H9 (cell line): ENCODE measurements at places on chromosomes 7 and 10. TPM values are rescaled to one million over a fixed set of nuclear protein-coding genes. Genes with fewer than 3 reads are reported as not detected.

The GALNT17 gene
- 41.6 and 43.2 TPM in 2 replicates for total RNA-seq

- no peaks in the 10 kb centered on the region for H3K27me3 ChIP-seq
- peak; percentile 66 for DNase-seq
- H3K27ac ChIP-seq, result no peak overlapping the region
- H3K4me3 ChIP-seq, result peak overlapping the region; percentile 94
- H3K36me3 ChIP-seq, result peaks cover 17% of the 10 kb centered on the region
- peaks cover 2% of the 10 kb centered on the region; the same call in 1 of the 2 replicates for H3K4me1 ChIP-seq
Measured at GRCh38 chr10:14838582-14839304, 637 bp downstream of the HSPA14 start.

The ADGRA1 gene
- total RNA-seq, result 0.11 and 0.13 TPM in 2 replicates

The RARRES2 gene
- total RNA-seq, result 59.9 and 60.9 TPM in 2 replicates

DNA sequence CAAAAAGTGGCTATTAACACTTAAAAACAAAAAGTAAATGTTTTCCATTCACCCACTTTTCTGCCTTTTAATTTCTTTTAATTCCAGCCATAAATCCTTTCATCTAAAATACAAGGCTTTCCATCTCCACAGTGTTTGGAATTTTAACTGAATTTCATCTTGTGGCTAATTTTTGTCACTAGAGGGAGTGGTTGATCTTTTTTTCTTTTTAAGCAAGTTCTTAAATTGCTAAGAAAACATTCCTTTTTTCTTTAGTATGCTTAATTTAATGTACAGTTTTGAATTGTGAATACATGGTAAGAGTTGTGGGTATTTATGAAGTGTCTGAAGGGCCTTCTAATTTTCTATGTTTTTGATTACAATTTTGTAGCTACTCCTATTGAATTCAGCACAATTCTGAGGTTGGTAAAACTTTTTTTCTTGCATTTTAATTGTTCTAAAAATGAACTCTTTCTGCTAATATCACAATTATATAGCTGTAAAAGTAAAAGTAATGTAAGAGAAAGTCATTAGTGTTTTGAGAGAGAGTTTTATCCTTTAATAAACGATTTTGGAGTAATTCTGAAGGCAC lies 54.9 kb upstream of the ANK3 start:
- no peak overlapping the region for H3K27ac ChIP-seq
- no peaks in the 10 kb centered on the region; the same call in 1 of the 2 replicates for H3K4me1 ChIP-seq
- DNase-seq, result no peak

The LRRN3 gene
- total RNA-seq, result 0.77 and 1.0 TPM in 2 replicates

The ZNF679 gene
- not detected in 2 replicates for total RNA-seq

DNA sequence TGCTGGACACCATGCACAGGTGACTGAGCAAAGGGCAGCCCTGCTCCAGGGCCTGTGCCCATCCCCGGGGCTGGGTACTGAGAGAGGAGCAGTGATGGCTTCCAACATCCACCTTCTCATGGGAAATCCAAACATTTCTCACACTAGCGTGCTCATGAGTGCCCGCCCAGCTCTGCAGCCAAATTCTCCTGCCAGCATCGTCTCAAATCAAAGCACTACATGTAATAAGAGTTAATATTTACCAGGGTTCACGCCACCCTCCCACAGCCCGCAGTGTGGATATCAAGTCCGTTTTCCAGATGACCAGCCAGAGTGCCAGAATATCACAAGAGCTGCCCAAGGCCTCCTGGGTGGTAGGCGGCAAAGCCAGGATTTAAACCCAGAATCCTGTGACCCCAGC lies 12.1 kb downstream of the IL15RA start:
- no peak overlapping the region for H3K4me3 ChIP-seq
- no peaks in the 10 kb centered on the region for H3K27me3 ChIP-seq
- no peaks in the 10 kb centered on the region for H3K36me3 ChIP-seq

The SLC26A4 gene
- total RNA-seq, result 0.33 TPM in 1 of 2 replicates, not detected in the other

The TMEM130 gene
- total RNA-seq, result 1.1 and 1.7 TPM in 2 replicates

The ZNF248 gene
- total RNA-seq, result 5.4 and 6.4 TPM in 2 replicates

DNA sequence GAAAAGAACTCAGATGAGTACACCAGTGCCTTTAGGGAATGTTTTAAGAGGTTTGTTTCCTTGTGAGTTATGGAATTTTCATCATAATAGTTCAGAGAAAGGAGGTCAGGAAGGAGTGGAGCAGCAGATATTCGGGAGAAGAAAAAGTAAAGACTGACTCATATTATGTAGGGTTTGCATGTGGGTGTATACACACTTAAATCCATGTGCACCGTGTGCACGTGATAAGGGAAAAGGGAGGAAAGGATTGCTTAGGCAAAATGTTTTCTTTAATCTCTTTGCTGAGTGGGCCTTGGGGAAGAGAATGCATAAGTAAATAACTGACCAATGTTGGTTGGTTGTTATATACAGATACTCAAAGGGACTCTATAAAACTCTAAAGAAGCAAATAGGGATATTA lies 30.2 kb downstream of the PLCE1 start:
- no peaks in the 10 kb centered on the region for H3K27me3 ChIP-seq
- H3K36me3 ChIP-seq, result no peaks in the 10 kb centered on the region

The ATRNL1 gene
- 9.2 and 9.3 TPM in 2 replicates for total RNA-seq

GRCh38 chr10:130990486-130990885 lies 321.0 kb downstream of the TCERG1L start:
- H3K4me1 ChIP-seq, result no peaks in the 10 kb centered on the region
- no peak for DNase-seq
- no peak overlapping the region for H3K4me3 ChIP-seq
- H3K36me3 ChIP-seq, result peaks cover 1% of the 10 kb centered on the region; the same call in 1 of the 2 replicates

DNA sequence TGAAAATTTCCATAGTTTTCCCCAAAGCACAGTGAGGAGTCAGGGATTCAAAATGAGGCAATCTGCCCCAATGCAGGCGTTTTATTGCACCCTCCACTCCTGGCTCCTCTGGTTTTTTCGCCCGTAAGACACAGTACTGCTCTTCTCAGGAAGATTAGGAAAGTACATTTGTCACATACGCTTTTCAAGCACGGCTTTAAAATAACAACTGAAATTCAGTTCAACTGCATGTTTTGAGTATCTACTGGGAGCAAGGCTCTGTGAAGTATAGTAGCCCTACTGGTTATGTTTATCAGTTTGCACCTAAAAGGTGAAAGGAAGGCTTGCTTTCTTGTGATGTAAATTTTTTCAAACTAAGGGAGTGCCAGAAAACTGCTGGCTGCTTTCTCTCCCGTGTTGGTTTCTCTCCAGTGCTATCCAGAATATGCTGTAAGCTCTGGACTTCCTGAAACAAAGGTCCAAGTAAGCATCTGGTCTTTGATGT lies 1.9 kb upstream of the SGMS1 start:
- H3K27me3 ChIP-seq, result no peaks in the 10 kb centered on the region
- H3K36me3 ChIP-seq, result no peaks in the 10 kb centered on the region
- H3K4me3 ChIP-seq, result peak overlapping the region; percentile 92
- peak overlapping the region; percentile 99 for H3K27ac ChIP-seq
- peaks cover 11% of the 10 kb centered on the region; the same call in 1 of the 2 replicates for H3K4me1 ChIP-seq

The TYW1B gene
- 5.1 and 5.5 TPM in 2 replicates for total RNA-seq

- H3K27me3 ChIP-seq, result no peaks in the 10 kb centered on the region
- DNase-seq, result peak; percentile 84
- H3K27ac ChIP-seq, result no peak overlapping the region
- no peak overlapping the region for H3K4me3 ChIP-seq
- H3K36me3 ChIP-seq, result peaks cover 13% of the 10 kb centered on the region
Measured at GRCh38 chr7:3922175-3922635, 621.2 kb downstream of the SDK1 start.

GRCh38 chr7:52719677-52720076 lies 315.8 kb upstream of the POM121L12 start:
- no peak overlapping the region for H3K27ac ChIP-seq
- H3K36me3 ChIP-seq, result no peaks in the 10 kb centered on the region
- no peaks in the 10 kb centered on the region for H3K27me3 ChIP-seq
- DNase-seq, result no peak
- H3K4me3 ChIP-seq, result no peak overlapping the region

DNA sequence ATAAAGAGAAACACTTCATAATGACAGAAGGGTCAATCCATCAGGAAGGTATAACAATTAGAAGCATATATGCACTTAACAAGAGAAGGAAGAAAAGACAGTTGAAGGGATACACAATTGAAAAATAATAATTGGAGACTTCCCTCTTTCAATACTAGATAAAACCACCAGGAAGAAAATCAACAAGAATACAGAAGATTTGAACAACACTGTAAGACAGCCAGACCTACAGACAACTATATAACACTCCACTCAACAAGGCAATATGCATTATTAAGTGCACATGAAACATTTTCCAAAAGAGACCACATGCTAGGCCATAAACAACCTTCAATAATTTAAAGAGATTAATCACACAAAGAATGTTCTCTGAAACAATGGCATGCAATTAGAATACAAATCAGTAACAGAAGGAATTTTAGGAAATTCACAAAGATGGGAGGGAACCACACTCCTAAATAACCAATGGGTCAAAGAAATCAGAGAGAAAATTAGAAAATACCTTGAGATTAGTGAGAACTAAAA lies 35.1 kb downstream of the ZNF438 start:
- H3K27ac ChIP-seq, result no peak overlapping the region
- H3K4me1 ChIP-seq, result no peaks in the 10 kb centered on the region
- H3K36me3 ChIP-seq, result peaks cover 11% of the 10 kb centered on the region
- H3K4me3 ChIP-seq, result no peak overlapping the region

DNA sequence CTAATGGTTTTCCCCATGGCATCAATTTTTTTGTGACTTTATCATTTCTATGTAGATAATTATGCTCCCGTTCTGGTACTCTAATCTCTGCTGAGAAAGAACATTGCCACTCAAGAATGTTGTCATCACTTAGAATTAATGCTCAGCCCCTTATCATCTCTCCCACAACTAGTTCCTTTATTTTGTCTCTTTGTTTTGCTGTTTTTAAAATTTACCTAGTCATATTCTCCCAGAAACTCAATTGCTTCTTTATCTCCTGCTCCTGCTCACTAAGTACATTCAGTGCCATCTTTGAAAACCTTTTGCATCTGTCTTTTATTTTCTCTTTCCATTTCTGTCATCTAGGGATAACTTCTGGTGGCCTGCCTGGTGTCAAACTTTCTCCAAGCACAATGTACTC lies 324.9 kb upstream of the MTPN start:
- H3K4me1 ChIP-seq, result no peaks in the 10 kb centered on the region
- DNase-seq, result no peak
- H3K4me3 ChIP-seq, result no peak overlapping the region
- no peaks in the 10 kb centered on the region for H3K36me3 ChIP-seq
- no peaks in the 10 kb centered on the region for H3K27me3 ChIP-seq

- peaks cover 3% of the 10 kb centered on the region; the same call in 1 of the 2 replicates for H3K4me1 ChIP-seq
- no peak for DNase-seq
- no peak overlapping the region for H3K4me3 ChIP-seq
- H3K36me3 ChIP-seq, result peaks cover 14% of the 10 kb centered on the region
- no peak overlapping the region for H3K27ac ChIP-seq
Measured at GRCh38 chr7:158432369-158433341, 155.0 kb downstream of the PTPRN2 start.

DNA sequence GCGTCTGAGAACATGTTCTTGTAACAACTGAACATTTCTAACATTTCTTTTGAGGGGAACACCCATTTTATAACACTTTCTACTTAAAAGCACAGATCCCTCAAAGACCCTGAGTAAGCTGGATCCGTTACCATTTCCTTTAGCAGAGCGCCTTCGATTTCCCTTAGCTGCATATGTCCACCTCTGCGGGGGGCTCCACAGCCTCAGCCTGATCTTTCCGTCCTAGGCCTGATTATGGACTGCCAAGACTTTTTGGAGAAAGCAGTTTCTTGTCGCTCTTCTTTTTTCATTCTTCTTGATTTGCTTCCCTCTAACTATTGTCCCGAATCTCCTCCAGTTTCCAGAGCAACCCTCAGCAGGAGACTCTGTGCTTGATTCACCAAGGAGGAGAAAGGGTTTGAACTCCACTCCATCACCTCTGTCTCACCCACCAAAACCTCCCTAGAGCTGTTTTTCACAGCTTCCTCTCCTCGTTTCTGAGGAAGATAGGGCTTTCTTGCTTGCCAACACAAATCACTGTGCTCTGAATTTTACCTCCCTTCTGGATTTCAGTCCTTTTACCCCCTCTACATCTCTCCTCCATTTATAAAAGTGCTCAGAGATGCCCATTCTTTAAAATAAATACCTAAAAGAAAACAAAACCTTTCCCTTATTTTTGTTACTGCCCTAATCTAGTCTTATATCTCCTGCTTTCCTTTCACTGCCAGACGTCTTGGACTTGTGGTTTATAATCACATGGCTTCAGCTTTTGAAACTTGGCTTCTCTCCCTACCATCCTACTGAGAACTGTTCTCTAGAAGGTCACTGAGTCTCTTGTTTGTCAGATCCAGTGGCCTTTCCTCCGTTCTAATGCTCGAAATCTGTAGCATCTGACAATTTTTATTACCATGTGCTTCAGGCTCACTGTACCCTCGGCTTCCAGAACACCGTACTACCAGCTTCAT lies 30.5 kb upstream of the ZRANB1 start:
- H3K4me3 ChIP-seq, result no peak overlapping the region
- H3K27ac ChIP-seq, result no peak overlapping the region
- no peaks in the 10 kb centered on the region for H3K4me1 ChIP-seq
- H3K36me3 ChIP-seq, result no peaks in the 10 kb centered on the region
- DNase-seq, result no peak
- no peaks in the 10 kb centered on the region for H3K27me3 ChIP-seq

DNA sequence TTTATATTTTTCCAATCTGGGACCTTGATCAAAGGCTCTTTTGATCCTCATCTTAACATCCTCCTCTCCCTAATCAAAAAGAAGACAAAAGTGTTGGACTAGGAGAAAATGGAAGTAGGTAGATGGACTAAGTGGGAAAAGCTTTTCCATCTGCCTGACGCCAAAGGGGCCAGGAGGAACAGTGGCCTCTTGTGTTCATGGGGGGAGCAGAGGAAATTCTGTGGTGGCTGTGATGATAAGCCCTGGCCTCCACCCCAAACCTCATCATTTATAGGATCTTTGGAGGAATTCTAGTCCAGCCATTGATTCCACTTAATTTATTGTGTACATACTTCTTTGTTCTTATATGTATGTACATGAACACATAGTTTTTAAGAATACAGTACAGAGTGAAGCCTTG lies 21.7 kb downstream of the ZNF365 start:
- H3K36me3 ChIP-seq, result no peaks in the 10 kb centered on the region
- H3K27me3 ChIP-seq, result no peaks in the 10 kb centered on the region
- no peak for DNase-seq

The CDC14C gene
- not detected in 2 replicates for total RNA-seq

The PYROXD2 gene
- total RNA-seq, result 2.1 and 5.3 TPM in 2 replicates

The CRHR2 gene
- total RNA-seq, result 0.07 and 0.13 TPM in 2 replicates

DNA sequence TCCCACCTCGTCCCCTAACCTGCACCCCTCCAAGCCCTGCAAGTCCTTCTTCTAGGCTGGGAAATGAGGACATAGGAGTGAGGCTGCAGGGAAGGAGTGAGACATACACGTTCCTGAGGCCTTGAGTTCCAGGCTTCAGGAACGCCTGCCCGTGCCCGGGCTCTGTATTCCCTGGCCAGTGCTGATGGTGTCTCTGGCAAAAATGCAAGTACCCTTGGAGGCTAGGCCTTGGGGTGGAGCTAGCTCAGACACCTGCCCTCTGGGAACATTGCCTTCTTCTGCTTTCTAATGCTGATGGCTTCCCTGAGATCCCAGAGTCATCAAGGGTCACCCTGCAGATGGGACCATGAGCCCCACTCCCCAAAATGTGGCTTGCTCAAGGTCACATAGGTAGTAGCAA lies 76.0 kb downstream of the GRK5 start:
- H3K4me3 ChIP-seq, result no peak overlapping the region
- DNase-seq, result no peak
- no peak overlapping the region for H3K27ac ChIP-seq
- no peaks in the 10 kb centered on the region for H3K27me3 ChIP-seq
- H3K36me3 ChIP-seq, result no peaks in the 10 kb centered on the region
